ENCODE measurements at places on chromosomes 1 and 21.
A peak's percentile ranks its signal among the peaks of the same experiment; 100 is the strongest.

GRCh38 chr1:89802841-89803240 is 18.0 kb upstream of the LRRC8D start:
- DNase-seq: no peak

- DNase-seq: no peak
Measured at GRCh38 chr1:183769956-183770815, 34.7 kb upstream of the RGL1 start.

- no peak for DNase-seq
Measured at GRCh38 chr1:63592536-63593302, 492 bp upstream of the PGM1 start.

DNA sequence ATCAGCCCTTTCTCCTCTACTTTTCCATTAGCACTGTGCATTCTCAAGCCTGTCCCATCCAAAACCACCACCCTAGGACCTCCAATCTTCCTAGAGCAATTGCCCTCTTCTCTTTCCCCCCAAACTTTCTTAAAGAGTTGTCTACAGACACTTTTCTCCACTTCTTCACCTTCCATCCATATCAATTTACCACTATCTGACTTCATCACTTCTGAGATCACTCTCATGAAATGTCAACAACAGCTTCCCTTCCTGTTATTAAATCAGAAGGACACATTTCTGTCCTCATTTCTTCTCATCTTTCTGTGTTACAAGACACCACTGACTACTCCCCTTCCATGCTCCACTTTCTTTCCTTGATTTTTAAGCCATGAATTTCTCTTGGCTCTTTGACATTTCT is 36.0 kb upstream of the CFAP298 start:
- no peak for DNase-seq

DNA sequence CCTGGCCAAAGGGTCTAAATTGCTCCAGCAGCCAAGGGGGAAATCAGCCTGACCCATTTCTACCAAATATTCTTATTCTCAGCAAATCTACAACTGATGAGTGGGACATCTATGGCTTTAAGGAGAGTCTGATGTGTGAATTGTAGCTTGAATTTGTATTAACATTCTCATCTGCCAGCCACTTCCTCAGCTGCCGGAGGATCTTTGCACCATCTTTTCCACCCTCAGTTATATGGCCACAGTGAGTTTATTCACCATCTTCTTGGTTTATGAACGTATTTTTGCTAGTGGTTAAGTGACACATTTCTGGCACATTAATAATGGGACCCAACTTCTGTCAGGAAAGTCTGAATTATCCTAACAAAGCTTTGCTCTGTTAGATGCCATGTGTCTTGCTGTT is 69.6 kb downstream of the COLGALT2 start:
- DNase-seq: peak; percentile 10

- no peak for DNase-seq
Measured at GRCh38 chr1:46705408-46705807, 13.5 kb downstream of the EFCAB14 start.
